ENCODE measurements at places on chromosomes 5 and 9.

DNA sequence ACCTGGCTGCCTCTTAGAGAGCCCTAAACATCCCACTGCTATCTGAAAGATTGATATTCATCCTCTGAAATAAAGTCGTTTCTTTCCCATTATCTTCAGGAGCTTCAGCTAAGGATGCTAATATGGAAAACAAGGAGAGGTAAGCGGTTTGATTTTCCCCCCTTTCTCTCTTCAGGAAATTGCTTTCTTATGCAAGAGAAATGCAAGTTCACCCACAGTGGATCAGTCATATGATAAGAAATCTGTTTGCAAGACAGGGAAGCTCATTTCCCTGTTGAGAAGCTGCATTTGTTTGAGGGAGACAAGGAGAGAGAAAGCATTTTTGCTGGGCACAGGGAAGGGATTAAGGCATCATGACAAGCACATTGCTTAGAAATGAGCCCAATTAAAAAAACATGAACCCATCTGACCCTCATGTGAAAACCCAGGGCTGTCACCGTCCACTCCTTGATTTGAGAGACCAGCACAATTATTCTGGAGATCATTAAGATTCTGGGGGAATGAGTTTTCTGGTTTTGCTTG is 53.7 kb upstream of the BOD1 start:
- DNase-seq = no peak

DNA sequence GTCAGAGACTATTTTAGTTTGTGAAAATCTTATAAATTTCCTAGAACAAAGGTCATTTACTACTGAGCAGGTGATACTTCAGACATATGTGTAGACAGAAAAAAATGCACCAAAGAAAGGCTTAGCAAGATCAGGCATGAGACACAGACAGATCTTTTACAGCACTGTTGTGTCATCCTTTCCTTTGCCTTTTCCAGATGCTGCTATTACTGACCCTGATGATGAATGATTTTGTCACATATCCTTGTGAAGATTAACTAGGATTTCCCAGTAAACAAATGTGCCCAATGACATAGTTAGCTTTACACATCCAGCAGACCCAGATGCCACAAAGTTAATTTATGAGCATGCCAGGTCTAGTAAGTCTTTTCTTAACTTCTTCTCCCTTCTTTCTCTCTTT is 68.2 kb downstream of the DMRTA1 start:
- no peak for DNase-seq

GRCh38 chr9:82645600-82645999 is 417.3 kb downstream of the RASEF start:
- DNase-seq = no peak

GRCh38 chr9:105385381-105385985 is 62.4 kb upstream of the FSD1L start:
- DNase-seq = no peak

GRCh38 chr9:100295240-100295639 is 57.5 kb downstream of the TEX10 start:
- no peak for DNase-seq

DNA sequence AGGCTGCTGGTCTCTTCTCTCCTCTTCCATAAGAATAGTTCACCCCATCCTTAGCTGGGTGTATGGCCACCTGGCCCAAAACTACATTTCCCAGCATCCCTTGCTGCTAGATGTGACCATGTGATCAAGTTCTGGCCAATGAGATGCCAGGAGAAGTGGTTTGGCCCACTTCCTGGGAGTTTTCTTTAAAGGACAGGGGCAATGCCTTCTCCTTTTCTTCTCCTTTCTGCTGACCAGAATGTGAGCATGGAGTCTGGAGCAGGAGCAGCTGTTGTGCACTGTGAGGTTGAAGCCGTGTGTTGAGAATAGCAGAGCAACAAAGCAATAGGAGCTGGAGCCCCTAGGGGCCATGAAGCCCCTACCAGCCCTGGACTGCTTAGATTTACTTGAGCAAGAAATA is 36.8 kb downstream of the C9orf50 start:
- peak; percentile 72 for DNase-seq

DNA sequence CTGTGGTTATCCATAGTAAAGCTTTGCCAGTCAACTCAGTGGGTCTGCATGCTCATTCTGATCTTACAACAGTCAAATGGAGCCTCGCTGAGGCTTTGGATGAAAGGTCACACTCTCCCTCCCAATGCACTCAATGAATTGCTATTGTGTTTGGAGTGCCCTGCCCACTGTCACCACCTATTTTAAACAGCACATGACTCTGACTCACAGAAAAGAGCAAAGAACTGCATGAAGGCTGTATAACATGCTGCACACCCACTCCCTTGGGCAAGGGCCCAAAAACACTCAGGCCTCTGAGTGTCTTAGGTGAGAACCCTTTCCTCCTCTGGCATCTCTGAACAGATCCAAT is 118.7 kb upstream of the CCDC112 start:
- DNase-seq = no peak

DNA sequence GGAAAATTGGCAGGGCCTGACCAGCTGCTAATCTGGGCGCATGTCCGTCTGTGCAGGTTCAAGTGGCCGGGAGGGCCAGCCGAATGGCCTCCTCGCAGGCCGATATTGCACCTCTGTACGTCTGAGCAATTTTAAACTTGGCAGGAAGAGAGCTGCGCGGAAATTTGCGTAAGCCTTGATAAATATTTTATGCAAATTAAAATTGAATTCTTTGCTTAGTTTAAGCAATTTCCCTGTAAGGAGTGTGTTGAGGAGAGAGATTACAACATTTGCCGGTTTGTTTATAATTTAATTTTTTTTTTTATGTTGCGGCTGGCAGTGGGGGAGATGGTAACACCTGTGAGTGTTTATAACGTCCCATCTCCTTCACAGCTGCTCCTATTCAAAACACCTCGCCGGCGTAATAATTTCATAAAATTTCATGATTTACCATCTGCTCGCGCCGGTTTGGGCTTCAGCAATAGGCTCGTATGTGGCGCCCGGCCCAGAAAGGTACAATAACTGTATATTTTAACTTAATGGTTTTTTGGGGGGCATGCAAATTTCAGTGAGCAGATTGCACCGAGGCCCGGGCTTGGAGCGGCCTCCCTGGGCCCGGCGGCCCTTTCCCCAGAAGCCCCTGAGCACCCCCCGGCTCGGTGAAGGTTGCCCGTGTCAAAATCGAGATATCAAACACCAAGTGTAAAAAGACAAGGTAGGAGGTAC is 269.4 kb upstream of the MVB12B start:
- no peak for DNase-seq

- peak; percentile 83 for DNase-seq
Measured at GRCh38 chr9:133347985-133348717, at the start of the genes MED22 and RPL7A. Gene MED22 (minus strand): TSS chr9:133348131. CDS start chr9:133346662, 1,469 bp downstream. Gene RPL7A (plus strand): TSS chr9:133348218. CDS start chr9:133348244, 26 bp downstream.

- no peak for DNase-seq
Measured at GRCh38 chr5:134088291-134088690, 26.2 kb upstream of the TCF7 start.

DNA sequence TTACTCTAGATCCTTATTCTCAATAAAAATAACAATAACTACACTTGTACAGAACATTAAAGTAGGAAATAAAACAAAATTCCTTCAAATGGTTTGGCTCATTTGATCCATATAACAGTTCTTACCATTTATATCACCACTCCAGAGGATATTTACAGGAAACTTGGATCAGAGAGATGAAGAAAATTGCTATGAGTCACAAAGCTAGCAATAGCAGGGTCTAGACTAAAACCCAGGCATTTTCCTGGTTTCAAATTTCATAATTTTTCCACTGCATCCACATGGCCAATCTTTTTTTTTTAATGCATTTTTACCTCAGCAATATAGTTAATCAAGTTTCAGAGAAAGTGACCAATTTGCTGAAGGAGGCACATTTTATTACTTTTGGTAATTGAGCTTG is 299.2 kb downstream of the ELAVL2 start:
- no peak for DNase-seq

- DNase-seq = no peak
Measured at GRCh38 chr5:156686380-156686779, 163.7 kb upstream of the PPP1R2B start.

DNA sequence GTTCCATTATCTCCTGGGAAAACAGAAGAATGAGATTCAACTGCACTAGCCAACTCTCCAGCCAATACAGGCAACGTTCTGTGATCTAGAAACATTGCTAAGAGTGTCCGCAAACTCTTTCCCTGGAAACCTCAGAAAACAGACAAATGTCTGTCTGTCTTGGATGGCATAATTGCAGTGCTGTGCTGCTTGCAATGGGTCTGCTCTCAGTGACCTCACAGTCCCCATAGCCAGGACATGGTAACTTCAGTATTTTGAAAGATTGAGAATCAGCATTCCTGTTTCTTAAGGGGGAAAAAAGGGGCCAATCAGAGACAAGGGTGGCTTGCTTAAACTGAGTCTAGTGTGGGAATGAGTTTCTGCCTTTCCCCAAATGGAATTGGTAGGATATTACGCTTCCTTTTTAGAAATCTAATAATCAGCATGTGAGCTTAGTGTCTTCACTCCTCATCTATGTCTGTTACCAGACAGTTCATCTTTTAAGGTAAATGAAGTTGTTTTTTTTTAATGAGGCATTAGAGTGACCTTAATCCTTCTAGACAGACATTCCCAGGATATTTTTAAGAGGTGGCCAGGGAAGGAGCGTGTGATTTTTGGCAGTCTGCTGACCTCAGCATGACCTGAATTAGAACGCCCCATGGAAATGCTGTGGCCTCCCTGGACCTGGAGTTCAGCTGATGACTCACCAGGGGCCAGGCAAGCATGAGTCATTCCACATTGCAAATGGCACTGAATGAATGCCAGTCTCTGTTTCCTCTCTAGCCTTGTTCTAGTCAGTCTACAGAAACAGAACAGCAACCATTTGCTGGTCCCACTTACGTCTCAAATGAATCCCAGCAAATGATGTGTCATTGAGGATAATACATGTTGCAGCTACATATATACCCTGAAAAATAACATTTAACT is 210.2 kb upstream of the ACTBL2 start:
- DNase-seq = peak; percentile 99

GRCh38 chr5:95045181-95045965 is 239.5 kb downstream of the MCTP1 start:
- no peak for DNase-seq
